Breast epithelium (tissue), 4 donors: ENCODE measurements at places on chromosomes 4 and X.

GRCh38 chr4:135122457-135122856 is 920.9 kb upstream of the PABPC4L start:
- no peak for DNase-seq

- DNase-seq = no peak
Measured at GRCh38 chrX:41737065-41737464, 13.1 kb downstream of the GPR82 start.

- no peak for DNase-seq
Measured at GRCh38 chr4:82820689-82821088, 22.1 kb upstream of the SCD5 start.

- DNase-seq = no peak
Measured at GRCh38 chrX:36336751-36337150, 417.2 kb downstream of the CFAP47 start.

DNA sequence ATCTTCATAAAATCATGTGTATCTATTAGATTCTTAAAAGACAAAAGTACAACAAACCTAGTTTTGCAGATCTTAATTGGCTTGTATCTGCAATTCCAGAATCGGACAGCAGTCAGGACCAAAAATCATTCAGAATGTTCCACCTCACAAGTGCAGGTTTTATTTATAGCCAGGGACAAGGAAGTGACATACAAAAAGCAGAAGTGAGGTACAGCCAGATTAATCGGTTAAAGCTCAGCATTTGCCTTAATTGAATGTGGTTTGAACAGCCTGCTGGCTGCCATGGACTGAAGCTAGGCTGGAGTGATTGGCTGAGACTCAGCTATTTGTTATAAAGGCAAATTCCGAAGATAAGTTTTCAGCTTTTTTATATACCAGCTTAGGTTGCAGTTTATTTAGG is 932.6 kb downstream of the C4orf33 start:
- DNase-seq = no peak
